Large intestine (tissue), 12 donors: ENCODE measurements at places on chromosomes 5 and 9. TPM values are rescaled to one million over a fixed set of nuclear protein-coding genes. Genes with fewer than 3 reads are reported as not detected.

The PCDHB3 gene
- 1.1 TPM for polyA plus RNA-seq

The KLF4 gene
- polyA plus RNA-seq, result 100 TPM

The PCDHGA4 gene
- polyA plus RNA-seq, result 0.79 TPM

The ADAMTS19 gene
- polyA plus RNA-seq, result 4.8 TPM

The SLC6A3 gene
- 0.13 TPM for polyA plus RNA-seq

The GLDC gene
- polyA plus RNA-seq, result 13.0 TPM

The DOCK2 gene
- polyA plus RNA-seq, result 6.2 TPM

The SLC2A8 gene
- 58.3 TPM for polyA plus RNA-seq

The LHX3 gene
- polyA plus RNA-seq, result not detected

The DDX31 gene
- polyA plus RNA-seq, result 12.3 TPM

The CNTFR gene
- 15.9 TPM for polyA plus RNA-seq

The ZER1 gene
- 36.7 TPM for polyA plus RNA-seq

The PLAC8L1 gene
- 0.54 TPM for polyA plus RNA-seq

The WDR31 gene
- polyA plus RNA-seq, result 2.8 TPM
